ENCODE measurements at places on chromosomes 11 and 22.

DNA sequence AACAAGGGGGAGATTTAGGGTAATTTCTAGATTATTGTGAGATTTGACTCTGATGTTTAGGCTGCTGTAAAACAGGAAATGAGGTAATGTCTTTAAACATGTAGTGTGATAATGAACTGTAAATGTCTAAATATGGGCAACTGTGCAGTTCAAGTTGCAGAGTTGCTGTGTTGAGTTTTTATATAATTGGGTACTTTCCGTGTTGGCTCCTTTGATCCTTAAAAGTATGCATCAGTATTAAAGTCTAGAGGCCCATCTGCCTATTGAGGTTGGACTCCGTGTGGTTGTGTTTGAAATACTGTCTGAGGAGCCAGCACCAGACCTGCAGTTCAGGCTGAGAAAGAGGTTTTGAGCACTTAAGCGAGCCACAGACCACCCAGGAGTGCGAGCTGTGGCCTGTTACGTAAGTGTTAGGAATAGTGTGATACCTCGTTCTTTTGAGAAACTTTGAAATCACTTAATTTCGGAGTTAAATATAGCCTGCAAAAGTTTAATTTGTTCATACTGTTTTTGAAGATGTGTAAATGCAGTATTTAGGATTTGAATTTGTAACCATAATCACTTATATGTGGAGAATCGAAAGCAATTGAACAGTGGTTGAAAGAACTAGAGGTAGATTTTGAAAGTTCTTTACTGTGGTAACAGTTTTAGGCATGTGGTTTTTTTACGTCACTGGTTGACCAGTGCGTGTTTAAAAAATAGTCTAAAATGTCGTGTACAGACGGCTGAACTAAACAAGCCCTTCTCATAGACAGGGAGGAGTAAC is 9.0 kb downstream of the FAM118A start:
- DNase-seq: no peak

- DNase-seq: no peak
Measured at GRCh38 chr11:77672264-77672663, 34.7 kb upstream of the CLNS1A start.

- peak; percentile 77 for DNase-seq
Measured at GRCh38 chr22:45263463-45264269, 21.1 kb upstream of the UPK3A start.

DNA sequence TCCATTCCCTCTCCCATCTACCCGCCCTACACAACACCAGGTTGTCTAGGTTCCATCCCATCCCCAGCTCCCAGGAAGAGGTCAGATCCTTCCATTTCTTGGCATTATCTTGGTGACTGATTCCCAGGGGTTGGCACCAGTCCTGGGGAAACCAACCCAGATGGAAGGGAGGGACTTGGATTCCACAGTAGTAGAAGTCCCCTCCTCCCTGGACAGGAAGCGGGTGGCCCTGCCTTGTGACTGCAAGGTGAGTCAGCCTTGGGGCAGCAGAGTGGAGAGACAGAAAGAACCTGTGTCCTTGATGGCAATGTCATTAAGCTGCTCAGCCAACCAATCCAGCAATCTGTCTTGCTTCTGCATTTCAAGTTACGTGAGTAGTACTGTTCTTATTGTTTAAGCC is 26.5 kb downstream of the SYT13 start:
- peak; percentile 14 for DNase-seq

DNA sequence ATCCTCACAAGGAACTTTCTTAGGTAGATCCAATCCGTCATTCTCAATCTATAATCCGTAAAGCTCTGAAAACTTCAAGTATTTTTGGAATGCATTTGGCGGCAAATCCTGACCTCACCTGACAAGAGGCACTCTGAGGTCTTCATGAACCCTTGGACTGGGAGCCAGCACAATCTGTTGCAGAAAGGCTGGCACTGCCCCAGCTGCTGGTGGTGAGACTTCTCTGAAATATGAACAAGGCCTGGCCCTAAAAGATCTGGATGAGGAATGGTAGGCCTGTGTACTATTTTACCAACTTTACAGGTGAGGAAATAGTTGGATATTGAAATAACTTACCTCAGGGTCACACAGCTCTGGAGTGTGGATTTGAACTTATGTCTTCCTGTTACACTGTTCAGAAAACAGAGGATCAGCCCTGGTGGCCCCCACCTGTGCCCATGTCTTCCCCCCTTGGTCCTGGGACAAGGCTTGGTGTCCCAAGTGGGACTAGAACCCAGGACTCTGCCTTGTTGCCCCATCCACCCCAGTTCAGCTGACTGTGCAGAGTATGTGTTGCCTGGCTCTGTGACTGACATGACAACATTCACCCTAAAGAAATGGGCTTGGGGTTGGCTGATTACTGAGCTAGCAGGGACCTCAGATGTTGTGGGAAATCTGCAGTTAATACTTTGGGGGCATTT is 471.4 kb downstream of the MN1 start:
- DNase-seq: no peak

DNA sequence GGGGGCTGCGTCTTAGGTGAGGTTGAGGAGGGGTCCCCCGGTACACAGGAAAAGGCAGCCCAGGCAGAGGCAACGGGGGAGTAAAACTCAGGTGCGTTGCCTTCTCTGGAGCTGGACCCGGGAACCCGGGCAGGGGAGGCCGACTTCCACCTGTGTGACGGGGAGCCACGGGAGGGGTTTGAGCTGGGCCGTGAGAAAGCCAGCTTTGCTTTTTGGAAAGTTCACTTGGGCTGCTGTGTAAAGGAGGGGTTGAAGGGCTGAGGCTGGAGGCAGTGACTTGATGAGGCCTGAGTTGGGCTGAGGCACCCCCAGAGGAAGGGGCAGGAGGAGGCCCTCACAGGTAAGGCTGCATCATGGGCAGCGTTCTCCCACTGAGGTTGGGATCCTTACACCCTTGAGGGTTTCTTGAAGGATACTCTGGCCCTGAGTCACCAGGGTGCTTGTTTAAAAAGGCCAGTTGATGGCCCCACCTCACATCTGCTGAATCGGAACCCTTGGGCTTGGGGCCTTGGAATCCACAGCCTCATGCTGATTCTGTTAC is 47.2 kb downstream of the CHRDL2 start:
- DNase-seq: no peak

- DNase-seq: no peak
Measured at GRCh38 chr22:22673628-22674027, 29.2 kb downstream of the GGTLC2 start.

- DNase-seq: no peak
Measured at GRCh38 chr11:104370478-104370877, 206.5 kb upstream of the PDGFD start.
